Thoracic aorta endothelial cell (primary cell): ENCODE measurements at places on chromosomes 12 and 14. TPM values are rescaled to one million over a fixed set of nuclear protein-coding genes. Genes with fewer than 3 reads are reported as not detected.

The MSRB3 gene
- total RNA-seq = 44.4 and 58.2 TPM in 2 replicates

The RNASE1 gene
- 38.3 and 105 TPM in 2 replicates for total RNA-seq

The MON2 gene
- total RNA-seq = 71.9 and 80.4 TPM in 2 replicates

The KSR2 gene
- total RNA-seq = 1.6 and 1.7 TPM in 2 replicates

The SCNN1A gene
- total RNA-seq = 0.22 TPM in 1 of 2 replicates, not detected in the other

The FAM90A1 gene
- total RNA-seq = not detected in 2 replicates

The TAS2R13 gene
- total RNA-seq = 2.9 and 5.2 TPM in 2 replicates

The SLC17A8 gene
- not detected in 2 replicates for total RNA-seq

The RASSF9 gene
- 1.7 and 2.4 TPM in 2 replicates for total RNA-seq

The STRN3 gene
- total RNA-seq = 51.1 and 59.7 TPM in 2 replicates

The OTOGL gene
- total RNA-seq = 3.1 and 5.3 TPM in 2 replicates

The PLEKHG7 gene
- total RNA-seq = not detected in 2 replicates

The RDH16 gene
- under 0.01 and 0.14 TPM in 2 replicates for total RNA-seq

The GPR65 gene
- total RNA-seq = 0.07 and 0.27 TPM in 2 replicates

The IL26 gene
- total RNA-seq = not detected in 2 replicates

The KRT2 gene
- not detected in 2 replicates for total RNA-seq

The TMED10 gene
- 326 and 382 TPM in 2 replicates for total RNA-seq

The TRIM9 gene
- under 0.01 and 0.43 TPM in 2 replicates for total RNA-seq

The SLCO1B3 gene
- not detected in 2 replicates for total RNA-seq

The RHNO1 gene
- total RNA-seq = 26.1 and 34.5 TPM in 2 replicates

The TOMM20L gene
- not detected in 2 replicates for total RNA-seq

The APOF gene
- total RNA-seq = not detected in 2 replicates
